ENCODE measurements at places on chromosomes 6 and 20.

GRCh38 chr6:135325624-135326424, 144.7 kb downstream of the MYB start:
- DNase-seq = no peak

DNA sequence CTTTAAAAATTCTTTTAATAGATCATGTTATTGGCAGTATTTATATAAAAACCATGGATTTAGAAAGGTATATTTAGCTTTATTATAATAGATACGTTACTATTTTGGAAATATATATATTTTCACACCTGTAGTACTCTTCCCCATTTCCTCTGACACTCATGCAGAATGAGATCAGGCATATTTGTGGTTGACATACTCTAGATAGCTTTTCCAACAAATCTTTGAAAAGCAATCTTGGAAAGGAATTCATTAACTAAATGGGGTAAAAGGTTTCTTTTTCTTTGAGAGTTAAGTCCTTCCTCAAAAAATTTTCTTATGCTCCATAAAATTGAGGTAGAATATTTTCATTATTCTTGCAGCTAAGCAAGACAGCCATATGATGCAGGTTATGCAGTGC, 14.5 kb downstream of the ASF1A start:
- DNase-seq = no peak

DNA sequence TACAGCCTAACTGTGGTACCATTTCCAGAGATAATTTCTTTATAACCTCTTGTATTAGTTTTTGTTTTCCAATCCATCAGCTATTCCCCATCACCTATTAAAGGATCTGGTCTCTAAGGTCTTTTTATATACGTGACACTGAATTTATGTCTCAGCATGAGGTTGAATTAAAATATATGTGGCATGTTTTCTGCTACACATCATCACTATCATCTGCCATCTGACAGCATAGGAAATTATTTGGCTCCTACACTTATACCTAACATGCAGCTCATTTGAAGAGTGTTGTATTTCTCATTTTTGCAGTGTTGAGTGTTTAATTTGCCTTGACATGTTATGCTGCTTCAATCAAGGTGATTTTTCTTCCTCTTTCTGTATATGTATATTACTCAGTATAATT, 100.3 kb downstream of the LIN28B start:
- no peak for DNase-seq

DNA sequence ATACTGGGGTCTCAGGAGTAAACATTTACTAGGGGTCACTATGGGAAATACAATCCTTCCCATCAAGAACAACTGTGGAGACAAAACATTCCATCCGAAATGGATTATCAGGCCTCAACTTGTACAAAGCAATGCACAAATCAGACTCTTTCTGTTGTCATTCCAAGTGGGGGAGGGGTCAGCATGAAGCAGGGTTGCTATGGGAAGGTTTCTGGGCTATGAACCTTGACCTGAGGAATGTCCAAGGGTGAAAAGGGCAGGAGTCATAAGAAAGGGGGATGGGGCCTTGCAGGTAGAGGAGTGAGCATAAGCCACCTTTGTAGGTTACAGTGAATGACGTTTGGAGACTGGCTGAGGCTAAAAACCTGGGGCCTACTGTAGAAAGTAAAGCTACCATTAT, 3.1 kb downstream of the METTL24 start:
- no peak for DNase-seq

- DNase-seq = no peak
Measured at GRCh38 chr6:150263765-150264404, 104.9 kb upstream of the IYD start.

- no peak for DNase-seq
Measured at GRCh38 chr6:168427184-168427583, 13.8 kb upstream of the SMOC2 start.

DNA sequence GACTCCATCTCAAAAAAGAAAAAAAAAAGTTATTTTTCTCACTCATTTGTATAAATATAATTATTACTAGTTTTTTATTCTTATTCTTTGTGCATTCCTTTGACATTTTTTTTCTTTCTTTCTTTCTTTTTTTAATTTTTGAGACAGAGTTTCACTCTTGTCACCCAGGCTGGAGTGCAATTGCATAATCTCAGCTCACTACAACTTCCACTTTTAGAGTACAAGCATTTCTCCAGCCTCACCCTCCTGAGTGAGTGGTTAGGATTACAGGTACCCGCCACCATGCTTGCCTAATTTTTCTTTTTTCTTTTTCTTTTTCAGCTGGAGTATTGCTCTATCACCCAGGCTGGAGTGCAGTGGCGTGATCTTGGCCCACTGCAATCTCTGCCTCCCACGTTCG, 51.4 kb upstream of the JARID2 start:
- no peak for DNase-seq

- no peak for DNase-seq
Measured at GRCh38 chr6:44967481-44967880, 360.6 kb upstream of the RUNX2 start.

GRCh38 chr20:59765599-59766177, 161.3 kb downstream of the PHACTR3 start:
- no peak for DNase-seq

- no peak for DNase-seq
Measured at GRCh38 chr20:8287340-8287739, 155.3 kb downstream of the PLCB1 start.

GRCh38 chr6:89045011-89045387, 35.6 kb upstream of the PNRC1 start:
- DNase-seq = no peak

DNA sequence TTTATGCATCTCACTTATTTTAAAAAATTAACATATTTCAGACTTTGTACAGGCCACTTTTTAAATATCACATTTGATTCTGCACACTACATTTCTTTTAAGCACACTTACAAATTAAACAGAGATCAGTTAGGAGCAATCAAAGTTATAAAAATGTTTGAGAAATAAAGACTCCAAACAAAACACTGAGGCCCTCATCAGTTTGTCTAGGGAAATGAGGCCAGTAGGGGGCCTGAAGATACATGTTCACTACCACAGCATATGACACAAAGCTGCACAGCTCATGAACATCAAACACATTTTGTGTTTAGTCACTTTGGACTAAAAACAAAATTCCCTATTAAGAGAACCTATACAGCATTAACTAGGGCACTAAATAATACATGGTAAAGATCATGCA, 180.5 kb downstream of the PDE7B start:
- no peak for DNase-seq

GRCh38 chr6:54716010-54716409, 130.6 kb upstream of the FAM83B start:
- no peak for DNase-seq

- DNase-seq = no peak
Measured at GRCh38 chr20:33993576-33994221, at the start of gene RALY. RALY (plus strand) TSS chr20:33993911; CDS start chr20:34072075, 78,164 bp downstream.

DNA sequence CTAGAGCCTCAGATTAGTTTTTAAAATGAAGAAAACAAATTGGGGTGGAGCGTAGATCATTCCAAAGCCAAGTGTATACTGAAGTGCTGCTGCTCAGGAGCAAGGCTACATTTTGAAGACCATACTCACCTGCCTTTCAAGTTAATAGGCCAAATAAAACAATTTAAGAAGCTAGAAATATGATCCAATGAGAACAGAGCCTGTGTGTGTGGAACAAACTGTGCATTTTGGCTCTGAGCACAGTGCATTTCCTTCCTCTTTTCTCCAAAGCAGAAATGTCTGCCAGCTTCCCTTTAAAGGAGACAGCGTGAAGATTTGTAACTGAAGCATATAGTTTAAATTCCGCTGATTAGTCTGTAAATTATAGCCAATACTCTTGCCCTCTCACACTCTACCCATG, 3.2 kb upstream of the IFNGR1 start:
- no peak for DNase-seq

- no peak for DNase-seq
Measured at GRCh38 chr6:147136057-147136456, 68.2 kb upstream of the STXBP5 start.

- no peak for DNase-seq
Measured at GRCh38 chr6:127013865-127014264, 104.6 kb upstream of the RSPO3 start.

- DNase-seq = no peak
Measured at GRCh38 chr20:34824806-34825529, 483 bp downstream of the NCOA6 start.

GRCh38 chr6:36318690-36319435, 17.8 kb downstream of the BNIP5 start:
- no peak for DNase-seq

GRCh38 chr20:51022227-51022802, 592 bp downstream of the KCNG1 start:
- DNase-seq = no peak

- peak; percentile 71 for DNase-seq
Measured at GRCh38 chr20:46117704-46118467, at the start of gene CD40. CD40 (plus strand) TSS chr20:46118314; CDS start chr20:46118344, 30 bp downstream.

DNA sequence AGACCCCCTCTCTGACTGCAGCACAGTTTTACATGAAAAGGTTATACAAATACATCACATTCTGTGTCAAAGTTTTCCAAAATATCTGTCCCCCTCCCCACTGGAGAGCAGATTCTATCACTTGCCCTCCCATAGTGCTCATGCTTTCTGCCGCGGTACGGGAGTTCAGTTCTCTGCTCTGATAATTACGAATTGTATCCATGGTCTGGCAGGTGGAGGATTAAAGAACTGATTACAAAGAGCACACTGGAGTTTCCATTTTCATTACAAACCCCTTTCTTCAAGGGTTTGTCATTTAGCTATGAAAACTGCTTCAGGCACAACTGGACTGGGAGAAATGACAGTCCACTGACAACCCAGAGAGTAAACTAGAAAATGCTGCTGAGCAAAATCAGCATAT, 166.0 kb downstream of the PDSS2 start:
- no peak for DNase-seq

- DNase-seq = no peak
Measured at GRCh38 chr20:8254911-8255582, 123.0 kb downstream of the PLCB1 start.

DNA sequence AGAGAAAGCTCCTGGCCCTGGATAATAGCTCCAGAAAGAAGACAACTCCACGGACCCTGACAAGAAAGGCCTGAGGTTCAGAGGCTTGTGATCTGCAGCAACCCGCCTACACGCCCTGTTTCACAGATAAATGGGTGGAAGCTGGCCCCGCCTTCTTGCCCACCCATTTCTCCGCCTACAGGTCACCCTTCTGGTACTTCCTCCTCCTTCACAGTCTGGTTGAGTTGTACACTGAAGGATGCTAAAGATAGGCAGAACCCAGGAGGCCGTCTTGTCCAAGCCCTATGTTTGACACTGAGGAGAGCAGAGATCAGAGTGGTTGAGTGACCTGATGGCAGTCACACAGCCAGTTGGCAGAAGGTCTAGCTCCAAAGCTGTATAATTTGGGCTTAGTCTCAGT, 34.2 kb upstream of the MDGA1 start:
- no peak for DNase-seq

- no peak for DNase-seq
Measured at GRCh38 chr6:14375930-14376329, 258.4 kb downstream of the CD83 start.

GRCh38 chr20:17061715-17062114, 165.1 kb upstream of the PCSK2 start:
- DNase-seq = no peak

DNA sequence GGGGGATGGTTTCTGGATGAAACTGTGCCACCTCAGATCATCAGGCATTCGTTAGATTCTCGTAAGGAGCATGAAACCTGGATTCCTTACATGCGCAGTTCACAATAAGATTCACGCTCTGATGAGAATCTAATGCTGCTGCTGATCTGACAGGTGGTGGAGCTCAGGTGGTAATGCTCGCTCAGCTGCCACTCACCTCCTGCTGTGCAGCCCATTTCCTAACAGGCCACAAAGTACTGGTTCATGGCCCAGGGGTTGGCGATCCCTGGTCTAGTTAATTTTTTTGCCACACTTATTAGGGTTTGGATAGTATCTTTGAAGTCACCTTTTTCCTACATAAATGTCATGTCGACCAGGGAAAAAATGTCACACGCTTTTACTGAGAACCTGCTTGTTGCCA, 96.8 kb upstream of the MLIP start:
- DNase-seq = no peak

DNA sequence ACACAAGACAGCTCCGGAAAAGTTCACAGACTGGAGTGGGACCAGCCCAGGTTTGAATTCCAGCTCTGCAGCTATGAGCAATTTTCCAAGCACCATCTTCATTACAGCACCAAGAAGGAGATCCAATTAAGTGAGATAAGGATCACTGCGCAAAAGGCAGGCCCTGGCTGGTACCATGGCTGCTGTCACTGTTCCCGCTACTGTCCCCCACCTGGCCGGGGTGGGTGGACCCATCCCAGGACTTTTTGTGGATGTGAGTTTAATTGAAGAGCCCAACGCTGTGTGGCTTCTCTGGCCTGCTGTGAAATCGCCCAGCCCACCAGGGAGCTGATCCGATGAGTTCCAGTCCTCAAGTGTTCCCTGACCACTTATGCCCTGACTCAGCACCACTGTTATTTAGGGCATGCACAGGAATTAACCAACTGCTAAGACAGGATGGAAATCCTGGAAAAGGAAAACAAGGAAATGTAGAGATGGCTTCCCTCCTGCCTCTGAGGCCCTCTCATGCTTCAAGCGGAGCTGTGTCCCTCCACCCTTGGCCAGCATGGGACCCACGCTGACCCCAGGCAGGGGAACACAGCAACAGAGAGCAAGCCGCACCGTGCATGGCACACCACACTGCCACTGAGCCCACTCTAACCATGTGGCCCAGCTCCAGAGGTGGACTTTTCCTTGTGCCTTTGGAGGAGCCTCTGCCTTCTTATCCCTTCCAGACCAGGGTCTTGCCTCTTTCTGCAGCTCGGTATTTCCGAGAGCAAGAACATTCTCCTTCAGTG, 150.0 kb upstream of the CST7 start:
- no peak for DNase-seq

DNA sequence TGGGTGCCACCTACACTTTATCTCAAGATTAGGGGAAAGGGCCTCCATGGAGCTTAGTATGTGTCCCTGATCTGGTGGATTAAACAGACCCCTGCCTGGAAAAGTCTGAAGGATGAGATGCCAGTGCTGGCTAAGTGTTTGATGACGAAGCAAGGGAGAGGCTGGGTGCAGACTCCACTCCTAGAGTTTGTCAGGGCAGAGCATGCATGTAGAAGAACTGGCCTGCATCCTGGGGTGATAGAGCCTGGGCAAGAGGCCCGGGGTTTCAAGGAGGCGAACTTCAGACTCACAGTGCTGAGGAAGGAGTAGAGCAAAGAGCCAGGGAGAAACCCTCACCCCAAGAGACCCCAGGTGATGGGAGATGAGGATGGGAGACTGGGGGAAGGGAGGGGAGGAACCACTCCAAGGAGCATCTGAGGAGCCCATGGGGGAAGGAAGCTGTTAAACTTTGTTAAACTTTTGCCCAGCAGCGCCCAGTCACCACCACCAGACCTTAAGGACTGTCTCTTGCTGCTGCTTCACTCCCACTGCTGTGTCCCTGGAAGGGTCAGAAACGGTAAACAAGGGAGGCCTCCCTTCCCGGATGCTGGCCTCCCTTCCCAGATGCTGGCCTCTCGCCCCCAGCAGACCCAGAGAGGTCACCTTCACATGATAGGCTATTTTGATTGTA, 61.6 kb downstream of the RPRD1B start:
- no peak for DNase-seq

DNA sequence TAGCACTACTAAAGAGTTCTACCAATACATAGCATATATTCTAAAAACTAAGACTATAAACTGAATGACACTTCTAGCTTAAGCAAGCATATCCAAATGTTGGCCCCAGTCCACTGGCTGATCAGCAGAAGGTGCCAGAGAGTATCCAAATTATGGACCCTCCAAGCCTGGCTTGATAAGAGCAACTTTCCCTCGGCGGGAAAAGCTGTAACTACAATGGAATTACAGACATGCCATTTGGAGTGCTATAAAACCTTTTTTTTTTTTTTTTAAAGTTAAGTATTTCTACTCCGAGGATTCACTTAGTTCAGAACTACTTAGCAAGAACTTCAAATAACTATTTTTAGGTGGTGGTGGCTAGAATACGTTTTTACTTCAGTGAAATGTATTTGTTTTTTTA, 94.6 kb downstream of the EPB41L2 start:
- no peak for DNase-seq

All from HS-5 (cell line).